ENCODE measurements at places on chromosomes 7 and 10. TPM values are rescaled to one million over a fixed set of nuclear protein-coding genes. Genes with fewer than 3 reads are reported as not detected.

C1QL3 gene
- total RNA-seq = not detected

GRCh38 chr7:83882551-83882950 is 233.6 kb upstream of the SEMA3E start:
- no peaks in the 10 kb centered on the region for H3K4me1 ChIP-seq
- no peaks in the 10 kb centered on the region for H3K36me3 ChIP-seq
- DNase-seq = no peak
- no peaks in the 10 kb centered on the region for H3K27me3 ChIP-seq

GRCh38 chr10:125757742-125758141 is 17.9 kb downstream of the MMP21 start:
- H3K27me3 ChIP-seq = no peaks in the 10 kb centered on the region
- no peak for DNase-seq

DNA sequence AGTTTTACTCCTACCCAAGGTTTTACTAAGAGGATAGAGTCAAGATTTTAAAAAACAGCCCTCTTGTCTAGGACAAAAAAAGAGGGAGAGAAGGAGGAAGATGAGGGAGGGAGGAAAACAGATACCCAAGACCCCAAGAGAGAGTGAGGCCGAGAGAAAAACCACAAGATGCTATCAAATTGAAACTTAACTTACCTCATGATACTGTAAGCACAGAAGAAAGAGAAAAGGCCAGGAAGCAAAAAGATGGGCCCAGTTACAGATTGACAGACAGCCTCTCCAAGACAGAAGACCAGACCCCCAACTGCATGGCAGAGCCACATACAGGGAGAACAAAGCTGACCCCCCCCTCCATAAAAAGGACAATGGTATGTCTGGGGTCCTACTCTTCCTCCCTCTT is 11.4 kb downstream of the SEC31B start:
- H3K27ac ChIP-seq = no peak overlapping the region
- no peak for DNase-seq
- H3K36me3 ChIP-seq = peaks cover 51% of the 10 kb centered on the region
- H3K4me3 ChIP-seq = no peak overlapping the region
- H3K27me3 ChIP-seq = no peaks in the 10 kb centered on the region

DNA sequence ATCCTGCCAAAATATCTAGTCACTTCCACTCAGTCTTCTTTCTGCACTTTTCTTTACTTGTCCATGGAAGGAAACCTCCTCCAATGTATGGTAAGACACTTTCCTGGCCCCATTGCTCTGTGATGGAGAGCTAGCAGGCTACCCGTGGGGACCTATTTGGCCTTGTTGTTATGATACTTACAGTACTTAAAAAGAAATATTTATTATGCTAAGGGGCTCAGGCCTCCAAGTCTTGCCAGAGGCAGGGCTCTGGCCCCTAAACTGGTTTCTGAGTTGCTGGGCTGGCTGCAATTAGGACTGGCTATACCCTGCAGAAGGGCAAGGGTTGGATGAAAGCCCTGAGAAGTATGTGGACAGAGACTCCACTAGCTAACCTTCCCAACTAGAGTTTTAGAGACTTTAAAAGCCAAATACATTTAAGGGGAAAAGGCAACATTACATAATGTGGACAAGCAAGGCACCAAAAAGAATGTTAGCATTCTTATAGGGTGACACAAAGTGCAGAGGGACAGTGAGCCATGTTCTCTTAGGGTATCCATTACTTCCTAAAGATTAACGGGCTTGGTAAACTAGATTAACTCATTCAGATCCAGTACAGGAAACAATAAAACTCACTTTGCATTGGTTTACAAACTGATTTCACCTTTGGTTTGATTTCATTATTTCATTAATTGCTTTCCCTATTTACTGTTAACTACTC is 84.9 kb upstream of the INHBA start:
- no peak overlapping the region for H3K27ac ChIP-seq
- H3K36me3 ChIP-seq = no peaks in the 10 kb centered on the region
- H3K4me3 ChIP-seq = no peak overlapping the region
- H3K4me1 ChIP-seq = no peaks in the 10 kb centered on the region
- peak; percentile 39 for DNase-seq

Measured in stomach (tissue), 19 donors.